T-helper 17 cell (primary cell): ENCODE measurements at places on chromosomes 1 and 21. TPM values are rescaled to one million over a fixed set of nuclear protein-coding genes. Genes with fewer than 3 reads are reported as not detected.

TFAP2E gene
- total RNA-seq = 3.2 TPM

PRELP gene
- not detected for total RNA-seq

USH2A gene
- total RNA-seq = not detected

KCNA2 gene
- total RNA-seq = 3.1 TPM

KCNJ15 gene
- not detected for total RNA-seq

MTR gene
- 52.0 TPM for total RNA-seq

ACBD3 gene
- total RNA-seq = 22.0 TPM

PIGV gene
- total RNA-seq = 12.0 TPM

STRIP1 gene
- total RNA-seq = 86.8 TPM

ATP1A2 gene
- total RNA-seq = not detected

TLR5 gene
- 2.6 TPM for total RNA-seq

BTF3L4 gene
- total RNA-seq = 33.6 TPM

ARMH1 gene
- 56.8 TPM for total RNA-seq

IPO9 gene
- total RNA-seq = 29.3 TPM

PPIAL4G gene
- total RNA-seq = 0.08 TPM

TEDDM1 gene
- not detected for total RNA-seq

DISC1 gene
- total RNA-seq = 17.4 TPM

ETNK2 gene
- total RNA-seq = 12.7 TPM

CR1L gene
- total RNA-seq = 0.81 TPM

NUDT17 gene
- total RNA-seq = 2.1 TPM

DRAXIN gene
- not detected for total RNA-seq

THEM5 gene
- not detected for total RNA-seq

SPATA45 gene
- total RNA-seq = not detected

PGBD5 gene
- total RNA-seq = not detected

LINGO4 gene
- 0.77 TPM for total RNA-seq

FBXO44 gene
- total RNA-seq = 36.2 TPM

OVAAL gene
- total RNA-seq = not detected

COL24A1 gene
- total RNA-seq = 3.3 TPM

SHC1 gene
- 99.5 TPM for total RNA-seq

NCDN gene
- total RNA-seq = 26.2 TPM

SEMA4A gene
- 58.1 TPM for total RNA-seq

GLMN gene
- 13.2 TPM for total RNA-seq

ROR1 gene
- not detected for total RNA-seq

ZSWIM5 gene
- 1.6 TPM for total RNA-seq

CLCA1 gene
- not detected for total RNA-seq
